ENCODE measurements at places on chromosomes 4 and X.

DNA sequence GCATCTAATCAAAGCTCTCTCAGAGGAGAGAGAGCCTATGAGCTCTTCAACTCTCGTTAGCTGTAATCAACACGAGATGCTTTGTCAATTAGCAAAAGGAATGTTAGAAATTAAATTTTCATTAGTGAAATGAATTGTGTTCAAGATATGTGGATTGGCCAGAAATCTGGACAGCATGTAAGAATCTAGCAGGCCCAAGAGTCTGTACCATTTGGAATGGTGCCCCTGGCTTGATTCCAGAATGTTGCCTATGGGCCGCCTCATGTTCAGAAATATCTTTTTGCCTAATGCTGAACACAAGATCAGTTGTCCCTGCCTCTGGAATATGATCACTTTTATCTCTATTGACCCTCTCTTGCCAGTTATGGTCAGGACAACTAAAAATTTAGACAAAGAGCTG lies 88.2 kb downstream of the RBM46 start:
- DNase-seq, result no peak

DNA sequence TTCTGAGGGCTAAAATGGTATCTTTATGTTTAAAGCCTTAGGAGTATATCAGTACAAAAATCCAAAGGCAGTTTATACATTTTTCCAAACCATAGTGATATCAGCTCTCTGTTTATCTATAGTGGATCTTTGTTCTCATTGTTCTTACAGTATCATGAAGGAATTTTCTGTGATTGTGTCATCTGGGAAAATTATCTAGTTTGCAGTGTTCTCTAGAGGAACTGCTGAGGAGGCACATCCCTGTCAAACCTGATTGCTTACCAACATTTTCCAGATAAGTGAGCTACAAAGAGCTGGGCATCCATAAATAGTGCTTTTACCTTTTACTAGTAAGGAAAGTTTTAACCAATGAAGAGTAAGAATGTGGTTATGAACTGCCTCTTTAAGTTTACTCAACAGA lies 44.9 kb upstream of the SLC25A31 start:
- DNase-seq, result no peak

DNA sequence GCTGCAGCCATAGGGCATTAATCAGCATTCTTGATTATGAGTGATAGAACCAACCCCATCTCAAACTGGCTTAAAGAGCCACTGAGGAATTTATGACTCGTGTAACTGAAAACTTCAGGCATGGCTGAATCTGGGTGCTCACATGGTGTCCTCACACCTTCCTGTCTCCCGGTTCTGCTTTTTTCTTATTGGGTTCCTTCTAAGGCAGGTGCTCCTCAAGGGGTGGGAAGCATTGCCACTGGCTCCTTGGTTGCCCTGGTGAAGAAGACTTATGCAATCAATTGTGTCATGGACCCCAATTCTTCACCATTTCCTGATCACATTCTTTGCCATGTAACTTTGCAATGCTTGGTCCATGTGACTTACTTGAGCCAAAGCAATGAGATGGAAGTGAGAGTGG lies 4.3 kb upstream of the ZCCHC4 start:
- DNase-seq, result no peak

DNA sequence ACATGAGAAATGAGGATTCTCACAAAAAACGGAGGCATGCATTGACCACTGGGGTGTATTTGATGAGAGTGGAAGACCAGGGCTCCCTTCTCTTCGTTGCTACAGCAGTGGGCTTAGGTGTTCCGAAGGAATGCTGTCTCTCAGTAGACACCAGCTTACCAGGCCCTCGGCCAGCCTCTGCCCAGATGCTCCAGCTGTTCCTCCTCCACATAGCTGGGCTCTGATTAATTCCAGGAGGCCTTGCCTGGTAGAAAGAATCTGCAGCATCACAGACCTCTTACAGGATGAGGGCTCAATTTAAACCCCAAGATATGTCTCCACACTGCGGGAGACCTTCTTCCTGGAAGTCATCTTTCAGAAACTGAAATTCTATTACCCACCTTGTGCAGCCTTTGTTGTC lies 346.6 kb upstream of the TENM3 start:
- no peak for DNase-seq

DNA sequence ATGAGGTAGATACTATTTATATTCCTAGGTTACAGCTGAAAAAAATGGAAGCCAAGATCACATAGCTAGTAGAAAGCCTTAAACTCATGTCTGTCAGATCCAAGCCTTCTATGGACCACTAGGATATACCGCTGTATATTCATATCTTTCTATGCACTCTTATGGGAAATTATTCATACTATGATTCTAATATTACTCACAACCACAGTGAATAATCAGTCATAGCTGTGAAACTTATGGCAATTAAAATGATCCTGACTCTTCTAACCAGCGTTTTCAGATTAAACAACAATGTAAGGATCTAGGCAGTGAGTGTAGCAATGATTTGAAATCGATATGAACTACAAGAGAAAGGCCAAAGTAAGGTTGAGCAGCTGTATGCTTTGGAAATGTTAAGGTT lies 111.0 kb downstream of the RASGEF1B start:
- no peak for DNase-seq

GRCh38 chrX:22690116-22690515 lies 309.6 kb upstream of the DDX53 start:
- DNase-seq, result peak; percentile 38

DNA sequence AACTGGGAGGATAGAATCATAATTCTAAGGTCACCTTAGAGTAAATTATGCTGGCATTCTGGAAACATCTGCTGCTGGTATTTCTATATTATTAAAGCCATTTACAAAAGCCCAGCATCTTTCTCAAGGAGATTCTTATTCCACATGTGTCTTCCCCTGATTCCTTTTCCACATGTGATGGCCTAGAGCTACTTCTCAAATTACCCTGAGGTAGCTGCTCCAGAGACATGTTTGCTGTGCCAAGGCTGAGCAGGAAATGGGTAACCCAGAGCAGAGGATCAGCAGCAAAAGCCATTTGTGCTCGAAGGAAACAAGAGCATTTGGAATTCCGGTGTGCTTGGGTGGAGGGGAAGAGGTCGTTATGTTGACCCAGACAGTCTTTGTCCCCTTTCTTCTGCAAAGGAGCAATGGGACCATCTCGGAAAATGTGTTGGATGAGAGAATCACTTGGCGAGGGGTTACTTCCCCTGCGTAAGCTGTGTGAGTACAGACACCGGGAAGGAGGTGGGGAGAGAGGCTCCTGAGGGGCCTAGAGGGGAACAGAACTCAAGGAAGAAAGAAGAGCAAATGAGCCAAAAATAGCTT lies 24.6 kb downstream of the TSC22D3 start:
- no peak for DNase-seq

- no peak for DNase-seq
Measured at GRCh38 chr4:112266823-112267222, 18.9 kb downstream of the TIFA start.

- no peak for DNase-seq
Measured at GRCh38 chrX:39935411-39936064, 162.2 kb downstream of the BCOR start.

- DNase-seq, result no peak
Measured at GRCh38 chr4:55172694-55173287, 47.4 kb upstream of the KDR start.

GRCh38 chr4:163404580-163404979 lies 60.9 kb downstream of the NPY5R start:
- DNase-seq, result no peak

- DNase-seq, result no peak
Measured at GRCh38 chrX:10395179-10395578, 225.2 kb downstream of the MID1 start.

DNA sequence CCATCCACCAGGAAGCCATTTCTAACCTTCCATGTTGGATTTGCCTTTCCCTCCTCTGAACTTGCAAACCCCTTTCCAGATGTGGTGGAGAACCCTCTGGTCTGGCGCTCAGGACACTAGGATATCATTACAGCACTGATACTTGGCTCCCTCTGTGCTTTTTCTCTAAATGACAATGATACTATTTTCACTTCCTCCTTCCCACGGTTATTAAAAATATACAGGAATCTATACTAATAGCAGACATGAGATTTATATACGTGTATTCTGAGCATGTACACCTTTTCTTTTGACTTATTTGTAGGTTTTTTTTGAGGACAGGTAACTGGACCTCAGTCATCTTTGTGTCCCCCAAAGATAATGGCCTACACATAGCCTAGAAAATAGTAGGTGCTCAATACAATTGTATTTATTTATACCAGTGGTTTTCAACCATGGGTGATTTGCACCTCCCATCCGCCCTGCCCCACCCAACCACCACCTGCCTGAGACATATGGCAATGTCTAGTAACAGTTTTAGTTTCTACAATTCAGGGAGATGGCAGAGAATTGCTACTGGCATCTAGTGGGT lies 60.4 kb upstream of the PLAC8 start:
- no peak for DNase-seq

DNA sequence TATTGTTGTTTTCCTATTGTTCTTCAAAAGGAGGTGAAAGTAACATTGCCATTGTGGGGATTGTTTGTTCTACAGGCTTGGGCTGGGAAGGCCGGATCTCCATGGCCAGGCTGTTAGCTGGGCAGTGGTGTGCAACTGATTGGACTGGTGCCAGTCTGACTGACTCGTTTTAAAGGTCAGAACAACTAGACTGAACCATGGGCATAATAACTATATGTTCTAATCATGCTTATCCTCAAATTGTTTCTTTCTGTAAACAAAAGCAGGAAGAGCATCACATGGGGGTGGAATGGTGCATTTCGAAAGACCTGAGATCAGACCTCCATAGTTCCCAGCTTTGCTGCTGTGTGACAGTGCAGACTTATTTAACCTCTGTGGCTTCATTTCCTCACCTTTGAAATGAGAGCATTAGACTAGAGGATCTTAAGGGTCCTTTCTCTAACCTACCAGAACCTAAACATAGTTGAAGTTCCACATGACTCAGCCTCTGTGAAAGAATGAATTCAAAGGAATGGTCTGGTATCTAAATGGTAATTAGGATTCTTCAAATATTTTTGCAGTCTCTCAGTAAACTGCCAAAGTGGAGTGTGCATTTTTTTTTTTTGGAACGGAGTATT lies 66.7 kb upstream of the PGRMC2 start:
- DNase-seq, result no peak

DNA sequence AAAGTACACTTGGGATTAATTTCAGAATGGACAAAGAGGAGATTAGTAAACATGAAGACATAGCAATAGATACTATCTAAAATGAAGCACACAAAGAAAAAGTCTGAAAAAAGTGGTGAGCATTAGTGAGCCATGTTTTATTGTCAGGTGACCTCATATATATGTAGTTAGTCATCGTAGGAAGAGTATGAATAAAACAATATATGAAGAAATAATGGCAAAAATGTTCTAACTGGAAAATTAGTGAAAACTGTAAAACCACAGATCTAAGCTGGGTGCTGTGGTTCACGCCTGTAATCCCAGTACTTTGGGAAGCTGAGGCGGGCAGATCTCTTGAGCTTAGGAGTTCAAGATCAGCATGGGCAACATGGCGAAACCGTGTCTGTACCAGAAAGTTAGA lies 67.9 kb downstream of the RBPJ start:
- DNase-seq, result no peak

GRCh38 chr4:60737858-60738257 lies 462.3 kb upstream of the ADGRL3 start:
- DNase-seq, result no peak

- DNase-seq, result no peak
Measured at GRCh38 chr4:24769571-24769970, 25.8 kb upstream of the SOD3 start.

GRCh38 chr4:177281351-177281909 lies 28.2 kb upstream of the NEIL3 start:
- no peak for DNase-seq

DNA sequence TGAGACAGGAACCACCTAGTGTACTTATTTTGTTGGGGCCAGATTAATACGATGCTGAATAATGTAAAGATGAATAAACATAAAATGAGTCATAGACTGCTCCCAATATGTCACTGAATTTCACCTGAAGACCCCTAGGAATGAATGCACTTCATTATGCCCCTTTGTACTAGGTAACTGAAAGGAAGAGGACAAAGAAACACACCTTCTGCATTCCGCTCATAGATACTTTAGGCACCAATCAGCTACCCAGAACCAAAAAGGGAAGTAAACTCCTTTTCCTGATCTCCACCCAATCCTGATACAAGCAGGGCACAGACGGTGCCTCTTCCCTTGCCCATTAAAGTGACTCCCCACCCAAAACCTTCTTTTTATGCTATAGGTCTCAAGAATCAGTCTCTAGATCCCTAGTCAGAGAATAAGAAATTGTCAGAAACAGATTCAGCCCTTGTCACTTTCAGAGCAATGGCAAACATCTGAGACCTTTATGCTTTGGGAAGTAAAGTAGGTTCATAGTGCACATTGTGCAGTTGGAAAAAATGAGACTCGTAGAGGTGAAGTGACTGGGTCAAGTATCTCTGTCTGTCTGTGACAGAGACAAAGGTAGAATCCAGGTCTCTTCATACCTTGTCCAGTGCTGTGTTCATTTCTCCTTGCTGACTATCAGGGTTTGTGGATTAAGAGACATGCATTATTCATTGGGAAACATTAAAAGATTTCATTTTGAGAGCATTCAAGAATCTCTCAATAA lies 2.3 kb downstream of the GPR174 start:
- DNase-seq, result no peak

DNA sequence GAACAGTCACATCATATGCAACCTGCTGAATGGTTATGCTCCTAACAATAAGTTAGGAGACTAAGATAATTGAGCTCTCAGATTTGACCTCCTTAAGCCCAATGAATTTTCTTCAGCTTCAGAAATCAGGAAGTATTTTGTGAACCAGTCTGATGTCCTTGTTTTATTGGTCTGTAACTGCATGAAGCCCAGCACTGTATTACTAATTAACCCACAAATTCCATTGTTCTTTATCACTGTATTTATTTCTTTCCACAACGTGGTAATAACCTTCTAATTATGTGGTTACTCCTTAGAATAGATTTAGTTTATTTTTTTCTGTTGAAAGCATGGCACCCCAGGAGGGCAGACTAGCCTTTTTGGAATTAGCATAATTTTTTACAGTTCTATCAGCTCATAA lies 3.9 kb upstream of the MFAP3L start:
- no peak for DNase-seq

- DNase-seq, result no peak
Measured at GRCh38 chrX:24169211-24169610, 19.7 kb downstream of the ZFX start.

GRCh38 chr4:78056265-78057129 lies 626 bp upstream of the FRAS1 start:
- DNase-seq, result peak; percentile 96

GRCh38 chr4:76518241-76518640 lies 83.2 kb downstream of the SHROOM3 start:
- DNase-seq, result no peak

DNA sequence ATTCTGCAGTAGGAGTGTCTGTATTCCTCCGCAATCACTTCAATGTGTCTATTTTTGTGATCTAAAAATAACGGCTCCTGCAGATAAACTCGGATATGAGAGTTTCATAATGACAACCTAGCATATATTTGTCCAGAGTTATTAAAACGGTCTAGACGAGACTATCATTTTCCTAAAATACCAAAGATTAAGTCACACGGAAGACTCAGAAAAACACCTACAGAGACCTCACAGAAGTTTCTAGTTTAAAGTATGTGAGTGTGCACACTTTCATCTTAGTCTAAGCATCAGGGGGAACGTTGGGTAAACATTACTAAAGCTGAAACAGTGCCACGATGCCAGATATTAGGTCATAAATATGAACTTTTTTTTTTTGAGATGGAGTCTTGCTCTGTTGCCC lies 156.9 kb downstream of the AFAP1 start:
- DNase-seq, result no peak

Data from NCI-H1105 (cell line).